Nephron progenitor cell (in vitro differentiated cells): ENCODE measurements at places on chromosomes 6 and 20.

DNA sequence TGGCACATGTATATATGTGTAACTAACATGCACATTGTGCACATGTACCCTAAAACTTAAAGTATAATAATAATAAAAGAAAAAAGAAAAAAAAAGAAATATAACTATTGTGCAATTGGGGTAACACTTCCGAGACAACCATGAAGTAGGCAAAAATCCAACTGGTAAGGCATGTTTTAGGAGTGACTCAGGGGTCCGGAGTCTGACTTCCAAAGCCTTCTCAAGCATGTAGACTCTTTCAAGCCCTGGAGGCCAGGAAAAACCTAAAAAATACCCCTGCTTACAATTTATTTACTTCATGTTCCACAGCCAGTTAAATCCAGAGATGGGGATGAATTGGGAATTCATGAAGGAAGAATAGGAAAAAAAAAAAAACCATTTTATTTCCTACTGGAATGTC, 161.3 kb upstream of the PHACTR1 start:
- DNase-seq, result no peak

- DNase-seq, result no peak
These were observed 351.2 kb upstream of the RUNX2 start for GRCh38 chr6:44976677-44977641.

- DNase-seq, result no peak
These were observed 91.5 kb upstream of the BEND6 start for GRCh38 chr6:56863366-56863765.

- no peak for DNase-seq
These were observed 62.1 kb downstream of the FOXO3 start for GRCh38 chr6:108622641-108623298.

DNA sequence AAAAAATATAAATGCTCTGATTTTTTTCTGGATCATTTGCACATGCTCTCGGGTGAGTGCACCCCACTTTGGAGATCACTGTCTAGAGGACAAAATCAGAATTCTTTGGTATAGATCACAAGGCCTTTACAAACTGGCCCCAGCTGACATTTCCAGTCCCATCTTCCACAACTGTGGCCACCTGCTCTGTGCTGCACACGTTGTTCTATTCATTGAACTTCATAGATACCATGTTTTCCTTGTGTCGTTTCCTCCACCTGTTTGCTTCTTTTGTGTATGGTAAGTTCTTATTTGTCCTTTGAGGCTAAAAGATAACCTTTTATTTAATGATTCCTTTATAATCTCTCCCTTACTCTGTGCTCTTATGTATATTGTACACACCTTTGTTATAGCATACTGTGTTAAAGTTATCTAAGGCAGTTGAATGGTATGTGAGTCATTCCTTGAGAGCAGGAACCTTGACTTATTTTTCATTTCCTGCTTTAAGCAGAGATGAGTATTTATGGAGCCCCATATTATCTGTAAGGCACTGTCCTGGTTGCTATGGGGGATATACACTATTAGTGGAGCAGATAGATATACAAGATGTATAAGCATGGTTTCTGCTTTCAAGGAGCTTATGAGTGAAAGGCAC, 12.0 kb upstream of the SLC17A5 start:
- DNase-seq, result no peak

DNA sequence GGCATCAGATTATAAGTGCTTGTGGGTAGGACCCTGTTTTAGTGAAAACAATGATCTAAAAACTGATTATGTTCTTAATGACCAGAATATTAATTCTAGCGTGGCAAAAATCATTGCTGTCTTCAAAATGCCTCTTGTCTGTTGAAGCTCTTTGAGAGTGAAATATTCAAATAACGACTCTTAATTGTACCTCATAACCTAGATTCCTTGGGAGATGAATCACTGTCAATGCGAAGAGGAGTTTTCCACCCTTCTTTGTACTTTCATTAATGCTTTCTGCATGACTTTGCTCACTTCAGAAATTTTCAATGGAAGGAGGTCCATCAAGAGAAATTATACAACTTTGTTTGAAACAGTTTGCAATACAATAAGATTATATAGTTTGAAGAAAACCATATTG, 71.5 kb downstream of the CRYBG1 start:
- DNase-seq, result no peak

GRCh38 chr6:4899249-4900034, 104.4 kb downstream of the RPP40 start:
- no peak for DNase-seq

- DNase-seq, result no peak
These were observed 34.2 kb downstream of the TUBB2B start for GRCh38 chr6:3193102-3193849.

DNA sequence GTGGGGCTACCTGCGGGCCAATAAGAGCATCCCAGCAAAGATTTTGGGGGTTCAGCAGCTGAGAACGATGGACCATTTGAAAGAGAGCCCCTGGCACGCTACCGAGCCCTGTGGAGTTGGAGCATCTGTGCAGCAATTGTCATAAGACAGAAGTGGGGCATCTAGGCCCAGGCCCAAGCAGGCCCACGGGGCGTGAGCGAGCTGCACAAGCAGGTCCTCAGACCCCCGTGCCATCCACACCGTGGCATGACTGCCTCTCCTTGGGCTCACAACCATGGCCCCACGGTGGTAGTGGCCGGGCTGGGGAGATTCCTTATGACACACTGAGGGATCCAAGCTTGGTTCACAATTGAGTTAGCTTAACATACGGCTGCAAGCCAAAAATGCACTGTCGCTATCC, 103.3 kb upstream of the AGPAT4 start:
- DNase-seq, result no peak

DNA sequence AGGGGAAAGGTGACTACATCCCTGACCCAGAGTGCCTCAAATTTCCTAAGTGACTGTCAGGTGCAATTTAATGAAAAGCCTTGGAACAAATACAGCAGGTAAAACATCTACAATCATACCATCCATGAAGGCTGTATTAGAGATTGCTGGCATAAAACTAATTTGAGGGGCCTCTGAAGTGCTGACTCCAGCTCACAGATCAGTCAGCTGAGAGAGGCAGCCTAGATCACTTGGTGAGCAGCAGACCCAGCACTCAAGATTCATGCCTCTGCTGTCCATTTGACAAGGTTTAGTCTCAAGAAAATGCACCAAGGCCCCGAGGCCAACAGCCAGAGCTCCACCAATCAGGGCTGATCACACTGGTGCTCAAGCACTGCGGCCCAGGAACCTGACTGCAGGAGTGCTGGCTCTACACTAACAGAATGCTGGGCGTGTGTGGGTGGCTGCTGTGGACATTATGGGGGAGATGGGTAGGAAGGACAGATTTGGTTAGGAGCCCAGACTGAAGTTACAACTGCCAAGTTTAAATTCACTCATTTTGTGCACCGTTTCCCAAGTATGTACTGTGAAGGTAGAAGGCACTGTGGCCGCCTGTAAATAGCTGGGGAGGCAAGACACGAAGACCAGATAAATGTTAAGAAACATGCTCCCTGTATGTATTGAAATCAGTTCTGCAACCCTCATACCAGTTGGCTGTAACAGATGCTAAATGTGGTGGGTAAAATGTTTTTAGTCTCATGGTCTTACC, 28.2 kb downstream of the SNX5 start:
- no peak for DNase-seq

DNA sequence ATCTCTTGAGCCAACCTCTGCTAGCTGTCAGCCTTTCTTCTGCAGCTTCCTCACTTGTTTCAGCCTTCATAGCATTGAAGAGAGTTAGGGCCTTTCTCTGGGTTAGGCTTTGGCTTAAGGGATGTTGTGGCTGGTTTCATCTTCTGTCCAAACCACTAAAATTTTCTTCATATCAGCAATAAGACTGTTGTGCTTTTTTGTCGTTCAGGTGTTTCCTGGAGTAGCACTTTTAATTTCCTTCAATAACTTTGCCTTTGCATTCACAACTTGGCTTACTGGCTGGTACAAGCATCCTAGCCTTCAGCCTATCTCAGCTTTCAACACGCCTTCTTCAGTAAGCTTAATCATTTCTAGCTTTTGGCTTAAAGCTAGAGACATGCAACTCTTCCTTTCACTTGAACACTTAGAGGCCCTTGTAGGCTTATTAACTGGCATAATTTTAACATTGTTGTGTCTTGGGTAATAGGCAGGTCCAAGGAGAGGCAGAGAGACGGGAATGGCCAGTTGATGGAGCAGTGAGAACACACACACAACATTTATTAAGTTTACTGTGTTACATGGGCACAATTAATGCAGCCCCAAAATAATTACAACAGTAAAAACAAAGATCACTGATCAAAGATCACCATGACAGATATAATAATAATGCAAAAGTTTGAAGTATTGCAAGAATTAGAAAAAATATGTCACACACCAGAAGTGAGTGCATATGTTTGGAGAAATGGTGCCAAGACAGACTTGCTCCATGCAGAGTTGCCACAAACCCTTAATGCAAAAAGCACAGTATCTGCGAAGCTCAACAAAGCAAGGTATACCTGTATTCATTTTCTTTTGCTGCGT, 98.6 kb downstream of the HIVEP1 start:
- DNase-seq, result no peak

- DNase-seq, result peak; percentile 4
These were observed 40.1 kb upstream of the DYNLRB1 start for GRCh38 chr20:34475979-34476736.

DNA sequence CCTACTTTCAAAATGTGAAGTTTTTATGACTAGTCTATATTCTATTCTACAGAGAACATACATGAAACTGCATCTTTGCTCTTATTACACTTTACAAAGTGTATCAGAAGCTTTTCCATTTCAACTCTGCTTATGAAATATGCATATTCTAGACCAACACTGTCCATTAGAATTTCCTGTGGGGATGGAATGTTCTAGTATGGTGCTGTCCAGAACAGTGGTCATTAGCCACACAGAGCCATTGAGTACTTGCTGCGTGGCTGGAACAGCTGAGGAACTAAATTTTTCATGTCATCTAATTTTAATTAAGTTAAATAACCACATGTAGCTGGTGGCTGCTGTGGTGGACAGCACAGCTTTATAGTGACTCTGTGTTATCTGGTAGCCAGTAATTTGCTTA, 105.9 kb upstream of the PDE10A start:
- DNase-seq, result no peak
